ENCODE measurements at places on chromosomes 2 and 18.

GRCh38 chr2:118697781-118698180 is 149.7 kb downstream of the EN1 start:
- DNase-seq: no peak

GRCh38 chr18:54843314-54843713 is 15.0 kb downstream of the RAB27B start:
- DNase-seq: no peak

GRCh38 chr2:232632904-232633412 is 446 bp upstream of the EFHD1 start:
- DNase-seq: no peak

DNA sequence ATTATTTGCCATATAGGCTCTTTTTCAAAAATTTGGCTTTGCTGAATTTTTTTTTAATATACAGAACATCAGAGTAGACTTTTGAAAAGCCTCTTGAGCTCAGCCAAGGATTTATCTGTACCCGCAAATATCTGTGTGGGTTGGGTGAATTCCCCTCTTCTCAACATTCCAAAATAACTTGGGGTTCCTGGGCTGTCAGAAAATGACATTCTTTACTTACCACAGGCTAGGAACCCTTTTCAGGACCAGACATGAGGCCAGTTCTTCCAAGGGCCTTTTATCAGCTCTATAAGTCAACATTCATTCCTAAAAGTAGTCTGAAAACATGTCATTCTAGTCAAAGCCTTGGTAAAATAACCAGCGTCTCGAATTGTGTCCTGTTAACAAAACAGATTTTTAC is 28.8 kb upstream of the FEZ2 start:
- DNase-seq: no peak

GRCh38 chr2:64258566-64258965 is 114.3 kb upstream of the PELI1 start:
- DNase-seq: no peak

- DNase-seq: no peak
These were observed 30.7 kb downstream of the BAZ2B start for GRCh38 chr2:159585622-159586021.

GRCh38 chr2:74593826-74594772 is 39.6 kb downstream of the DOK1 start:
- no peak for DNase-seq

GRCh38 chr2:180675170-180675569 is 305.2 kb upstream of the UBE2E3 start:
- no peak for DNase-seq

- no peak for DNase-seq
These were observed 29.0 kb downstream of the CCDC195 start for GRCh38 chr2:224687156-224687555.

- DNase-seq: no peak
These were observed 171.4 kb upstream of the FSIP2 start for GRCh38 chr2:185567196-185567595.

GRCh38 chr2:23595021-23595420 is 210.0 kb downstream of the KLHL29 start:
- DNase-seq: no peak

DNA sequence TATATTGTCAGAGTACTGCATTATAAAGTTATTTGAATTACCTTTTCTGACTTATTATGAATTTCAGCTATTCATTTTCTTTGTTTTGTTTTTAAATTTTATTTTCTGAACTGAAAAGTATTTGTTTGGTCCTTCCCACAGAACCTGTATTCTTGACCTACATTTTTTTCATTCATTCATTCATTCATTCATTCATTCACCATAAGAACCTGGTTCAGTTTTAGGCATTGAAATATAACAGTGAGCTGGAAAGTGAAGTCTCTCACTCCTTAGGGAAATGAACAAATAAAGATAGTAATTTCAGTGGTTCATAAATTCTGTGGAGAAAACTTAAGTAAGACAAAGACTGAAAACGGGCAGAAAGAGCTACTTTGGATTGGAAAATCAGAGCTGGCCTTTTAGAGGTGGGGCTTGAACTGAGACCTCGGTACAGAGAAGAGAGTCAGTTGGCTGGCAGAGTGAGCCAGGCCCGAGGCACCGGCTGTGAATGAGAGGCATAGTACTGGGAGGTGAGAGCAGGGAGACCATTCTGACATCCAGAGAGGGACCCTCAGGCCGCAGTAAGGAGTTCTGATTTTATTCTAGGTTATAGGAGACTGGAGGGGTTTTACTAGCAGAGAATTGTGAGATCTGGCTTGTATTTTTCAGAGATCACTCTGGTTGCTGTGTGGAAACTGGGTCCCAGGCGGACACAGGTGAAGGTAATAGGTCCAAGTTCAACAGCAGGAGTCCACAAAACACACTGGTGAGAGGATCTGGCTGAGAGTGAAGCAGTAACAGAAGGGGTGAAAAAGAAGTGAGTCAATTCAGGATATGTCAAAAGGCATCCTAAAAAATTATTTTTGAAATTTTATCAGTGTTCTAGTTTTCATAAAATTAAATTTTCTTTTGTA is 75.8 kb upstream of the FN1 start:
- no peak for DNase-seq

DNA sequence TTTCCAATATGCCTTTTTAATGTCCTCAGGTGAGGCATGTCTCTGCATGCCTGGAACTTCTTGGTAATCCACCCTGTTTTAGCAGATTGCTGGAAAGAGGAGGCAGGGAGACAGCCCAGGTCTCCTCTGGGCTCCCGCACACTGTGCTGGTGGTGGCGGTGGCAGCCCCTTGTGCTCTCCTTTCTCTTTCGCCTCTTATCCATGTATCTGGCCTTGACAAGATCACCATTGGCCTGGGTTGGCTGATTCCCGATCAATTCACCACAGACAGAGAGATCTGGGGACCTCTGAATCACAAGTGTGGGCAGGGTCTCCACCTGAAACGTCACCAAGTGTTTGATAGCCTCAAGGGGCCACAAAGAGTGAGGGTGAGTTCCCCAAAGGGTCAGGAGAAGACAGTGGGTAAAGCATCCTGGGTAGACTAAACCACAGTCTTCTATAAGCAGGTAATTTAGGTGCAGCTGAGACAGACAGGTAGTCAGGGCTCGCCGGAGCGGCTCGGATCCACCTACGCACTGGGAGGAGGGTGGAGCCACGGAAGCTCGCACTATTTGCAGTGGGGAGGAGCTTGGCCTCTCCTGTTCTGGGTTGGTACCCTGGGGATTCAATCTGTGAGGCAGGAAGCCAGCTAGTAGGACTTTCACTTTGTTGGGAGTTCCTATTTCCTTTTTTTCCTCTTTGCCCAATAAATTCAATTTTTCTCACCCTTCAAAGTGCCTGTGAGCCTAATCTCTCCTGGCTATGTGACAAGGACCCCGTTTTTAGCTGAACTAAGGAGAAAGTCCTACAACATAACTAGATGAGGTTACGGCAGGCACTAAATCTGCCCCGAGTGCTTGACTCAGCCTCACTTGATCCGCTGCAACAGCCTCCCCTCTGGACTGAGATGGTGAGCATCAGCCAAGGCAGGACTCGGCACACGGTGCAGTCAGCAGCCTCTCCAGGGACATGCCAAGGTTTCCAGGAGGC is 57.6 kb downstream of the SLC4A3 start:
- DNase-seq: peak; percentile 5

GRCh38 chr2:30261695-30262211 is 30.4 kb downstream of the LBH start:
- DNase-seq: no peak

DNA sequence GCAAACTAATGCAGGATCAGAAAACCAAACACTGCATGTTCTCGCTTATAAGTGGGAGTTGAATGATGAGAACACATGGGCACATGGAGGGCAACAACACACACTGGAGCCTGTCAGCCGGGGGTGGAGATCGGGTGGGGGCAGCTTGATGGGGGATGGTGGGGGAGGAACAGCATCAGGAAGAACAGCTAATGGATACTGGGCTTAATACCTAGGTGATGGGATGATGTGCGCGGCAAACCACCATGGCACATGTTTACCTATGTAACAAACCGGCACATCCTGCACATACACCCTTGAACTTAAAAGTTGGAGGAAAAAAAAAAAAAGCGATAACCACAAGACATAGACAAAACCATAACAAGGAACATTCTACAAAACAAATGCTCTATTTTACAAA is 10.4 kb downstream of the CHMP3 start:
- DNase-seq: peak; percentile 61

- DNase-seq: no peak
These were observed 171.8 kb upstream of the KLF7 start for GRCh38 chr2:207337234-207338219.

DNA sequence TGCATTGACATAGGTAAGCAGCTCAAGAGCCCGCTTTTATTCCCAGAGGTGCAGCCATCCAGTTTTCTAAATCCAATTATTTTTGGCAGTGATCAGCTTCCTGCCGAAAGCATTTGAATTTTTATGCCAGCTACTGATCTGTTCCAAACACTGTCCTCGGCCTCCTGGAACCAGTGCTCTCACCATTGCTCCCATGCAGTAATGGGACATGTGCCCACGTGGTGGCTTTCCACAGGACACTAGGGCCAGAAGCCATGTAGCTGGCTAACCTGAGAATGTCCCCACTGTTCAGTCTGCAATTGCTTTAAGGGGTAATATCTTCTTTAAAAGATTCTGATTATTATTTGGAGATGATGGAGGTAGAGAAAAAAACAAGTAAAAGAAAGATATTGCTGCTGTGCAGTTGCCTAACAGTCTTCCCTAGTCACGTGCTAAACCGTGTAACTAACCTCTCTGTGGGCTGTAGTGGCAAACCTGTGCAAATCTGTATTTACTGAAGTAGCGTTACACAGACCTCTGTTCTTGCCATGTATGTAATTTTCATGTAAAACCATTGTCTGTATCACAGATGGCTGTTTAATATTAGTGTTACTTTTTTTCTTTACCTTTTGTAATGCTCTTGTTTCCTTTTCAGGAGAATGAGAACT is 13.0 kb downstream of the GRHL1 start:
- no peak for DNase-seq

DNA sequence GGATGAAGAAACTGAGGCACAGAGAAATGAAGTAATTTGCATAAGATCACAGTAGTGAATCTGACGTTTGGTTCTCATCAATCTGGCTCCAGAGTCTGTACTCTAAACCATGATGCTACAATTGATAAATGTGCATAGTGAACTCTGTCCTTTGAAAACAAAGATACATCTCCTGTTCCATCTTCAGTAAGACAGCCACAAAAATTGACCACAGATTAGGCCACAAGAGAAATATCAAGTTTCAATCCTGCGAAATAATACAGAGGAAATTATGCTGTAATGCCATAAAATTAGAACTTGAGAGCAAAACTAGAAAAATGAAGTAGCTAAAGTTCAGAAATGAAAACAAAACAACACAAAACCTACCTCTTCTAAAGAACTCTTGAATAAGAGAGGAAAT is 28.4 kb downstream of the FAM98A start:
- no peak for DNase-seq

GRCh38 chr2:142849820-142850219 is 27.6 kb upstream of the KYNU start:
- DNase-seq: no peak

- no peak for DNase-seq
These were observed 31.8 kb downstream of the STRADB start for GRCh38 chr2:201483342-201483741.

- no peak for DNase-seq
These were observed 52.3 kb downstream of the TCF7L1 start for GRCh38 chr2:85185431-85185940.

- DNase-seq: no peak
These were observed 121.1 kb downstream of the SETBP1 start for GRCh38 chr18:44801781-44802180.

- DNase-seq: no peak
These were observed 1.5 kb downstream of the DAPL1 start for GRCh38 chr2:158796652-158797051.

- no peak for DNase-seq
These were observed 153.1 kb upstream of the KLHL29 start for GRCh38 chr2:23231865-23232264.

DNA sequence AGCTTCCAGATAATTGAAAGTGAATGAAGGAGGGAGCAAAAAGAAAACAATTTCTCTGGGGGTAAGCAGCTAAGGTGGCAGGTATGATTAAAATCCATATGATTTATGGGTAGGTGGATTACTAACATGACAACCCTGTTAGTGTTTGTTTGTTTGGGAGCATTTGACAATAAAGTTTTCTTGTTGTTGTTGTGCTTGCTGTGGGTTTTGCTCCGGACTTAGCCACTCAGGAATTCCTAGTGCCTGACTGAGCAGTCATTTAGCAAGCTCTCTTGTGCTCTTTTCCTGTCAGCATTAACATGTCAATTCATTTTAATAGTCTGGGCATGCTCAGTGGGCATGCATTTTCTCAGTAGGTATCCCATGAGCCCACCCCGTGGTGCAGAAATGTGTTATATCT is 674.8 kb upstream of the ZEB2 start:
- DNase-seq: no peak

DNA sequence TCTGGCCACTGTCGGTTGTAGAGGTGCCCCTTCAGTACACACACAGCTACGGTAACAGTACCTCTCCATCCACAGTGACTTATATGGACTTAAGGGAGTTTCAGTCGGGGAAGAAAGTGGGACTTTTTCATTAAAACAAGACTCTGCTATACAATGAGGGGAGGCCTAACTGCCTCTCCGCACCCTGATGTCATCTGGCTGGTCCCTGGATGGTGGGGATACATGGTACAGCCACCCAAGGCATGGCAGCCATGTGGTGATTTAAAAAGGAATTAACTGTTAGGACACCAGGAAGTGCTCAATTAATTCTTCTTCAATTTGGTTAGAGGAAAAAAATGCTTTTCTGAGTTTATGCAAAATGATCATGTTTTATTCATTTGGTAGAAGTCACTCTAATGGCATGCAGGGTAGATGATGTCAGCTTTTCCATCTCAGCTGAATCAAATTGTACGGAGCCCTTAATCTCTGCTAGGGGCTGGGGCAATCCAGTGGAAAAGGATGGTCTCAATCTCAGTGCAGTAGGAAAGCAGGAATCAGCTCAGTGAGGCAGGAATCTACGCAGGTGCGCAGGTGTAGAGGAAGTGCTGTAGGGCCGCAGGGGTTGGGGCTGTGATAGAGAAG is 243.9 kb downstream of the PRKCE start:
- DNase-seq: no peak

DNA sequence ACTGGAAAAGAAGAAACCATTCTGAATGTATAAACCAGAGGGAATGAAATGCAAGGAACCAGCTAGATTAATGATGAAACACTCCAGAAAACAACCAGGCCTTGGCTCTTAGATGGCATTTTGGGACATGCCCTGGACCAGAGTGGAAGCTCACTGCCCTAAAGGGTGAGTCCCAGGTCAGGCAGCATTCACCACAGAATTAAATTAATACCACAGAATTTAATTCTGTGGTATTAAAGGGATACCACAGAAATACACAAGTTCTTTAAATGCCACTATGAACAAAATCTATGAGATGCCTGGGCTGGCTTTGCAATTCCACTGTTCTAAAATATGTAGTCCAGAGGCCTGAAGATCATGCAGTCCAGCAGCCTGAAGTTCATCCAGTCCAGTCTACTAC is 122.3 kb upstream of the KYNU start:
- no peak for DNase-seq

- no peak for DNase-seq
These were observed 16.3 kb downstream of the SLC3A1 start for GRCh38 chr2:44291281-44292248.

DNA sequence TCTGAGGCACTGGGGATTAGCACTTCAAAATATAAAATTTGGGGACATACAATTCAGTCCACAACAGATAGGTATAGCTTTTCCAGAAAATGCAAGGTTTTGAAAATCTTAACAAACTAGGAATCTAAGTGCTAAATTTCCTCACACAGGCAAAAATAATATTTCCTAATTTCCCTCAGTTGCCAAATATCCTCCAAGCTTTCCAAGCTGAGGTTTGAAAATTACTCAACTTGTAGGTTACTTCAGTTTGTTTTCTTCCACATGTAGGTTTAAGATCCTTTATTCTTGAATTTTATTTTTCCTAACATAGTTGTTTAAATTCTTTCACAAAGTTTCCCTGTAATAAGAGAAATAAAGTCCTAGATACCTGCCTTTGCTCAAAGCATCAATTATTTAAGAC is 192.9 kb upstream of the NRXN1 start:
- DNase-seq: no peak
